T-helper 2 cell treated with Interferon-gamma antibody and Interleukin-4, amounts not matched to agents 5 μg/mL and 100 μg/mL, for 36 hours (primary cell): ENCODE measurements at places on chromosomes 12 and 14.
A peak's percentile ranks its signal among the peaks of the same experiment; 100 is the strongest.

DNA sequence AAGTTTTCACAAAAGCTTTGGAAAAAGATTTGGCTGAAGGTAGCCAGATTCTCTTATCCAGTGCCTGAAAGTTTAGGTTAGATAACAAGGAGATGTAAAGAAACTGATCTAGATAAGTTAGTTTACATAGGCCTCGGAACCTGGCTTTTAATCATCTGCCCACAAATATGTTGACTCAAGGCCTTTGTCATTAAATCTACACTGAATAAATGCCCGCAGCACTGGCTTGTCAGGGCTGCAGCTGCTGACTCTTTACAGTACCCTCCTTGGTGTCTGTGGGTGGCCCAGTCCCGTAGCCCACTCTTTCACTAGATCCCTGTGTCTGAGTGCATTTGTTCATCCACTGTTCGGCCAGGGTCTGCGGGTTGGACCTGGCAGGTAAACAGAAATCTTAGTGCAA is 58.0 kb downstream of the TMEM116 start:
- no peak for DNase-seq

DNA sequence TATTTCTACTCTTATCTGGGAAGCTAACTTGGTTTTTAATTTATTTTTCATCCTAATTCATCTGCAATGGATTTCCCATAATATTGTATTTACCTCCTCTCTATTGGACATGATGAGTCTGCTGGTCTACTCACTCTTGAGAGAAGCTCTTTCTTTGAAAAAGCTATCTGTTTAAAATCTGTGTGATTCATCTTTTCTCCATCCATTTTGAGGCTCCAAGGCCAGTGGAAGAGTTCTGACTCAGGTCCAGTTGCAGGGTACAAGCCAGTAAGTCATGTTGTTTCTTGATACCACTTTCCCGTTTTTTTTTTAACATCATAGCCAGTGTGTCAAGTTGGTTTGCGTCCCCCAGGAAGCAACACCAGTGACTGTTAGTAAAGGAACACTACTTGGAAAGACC is 160.3 kb upstream of the BMP4 start:
- no peak for DNase-seq

- peak; percentile 54 for DNase-seq
These were observed 311.8 kb downstream of the RPAP3 start for GRCh38 chr12:47394070-47394469.

GRCh38 chr12:106138633-106139421 is at the start of gene NUAK1:
NUAK1 (minus strand) TSS chr12:106138954; CDS start chr12:106138653, 301 bp downstream.
- peak; percentile 7 for DNase-seq

DNA sequence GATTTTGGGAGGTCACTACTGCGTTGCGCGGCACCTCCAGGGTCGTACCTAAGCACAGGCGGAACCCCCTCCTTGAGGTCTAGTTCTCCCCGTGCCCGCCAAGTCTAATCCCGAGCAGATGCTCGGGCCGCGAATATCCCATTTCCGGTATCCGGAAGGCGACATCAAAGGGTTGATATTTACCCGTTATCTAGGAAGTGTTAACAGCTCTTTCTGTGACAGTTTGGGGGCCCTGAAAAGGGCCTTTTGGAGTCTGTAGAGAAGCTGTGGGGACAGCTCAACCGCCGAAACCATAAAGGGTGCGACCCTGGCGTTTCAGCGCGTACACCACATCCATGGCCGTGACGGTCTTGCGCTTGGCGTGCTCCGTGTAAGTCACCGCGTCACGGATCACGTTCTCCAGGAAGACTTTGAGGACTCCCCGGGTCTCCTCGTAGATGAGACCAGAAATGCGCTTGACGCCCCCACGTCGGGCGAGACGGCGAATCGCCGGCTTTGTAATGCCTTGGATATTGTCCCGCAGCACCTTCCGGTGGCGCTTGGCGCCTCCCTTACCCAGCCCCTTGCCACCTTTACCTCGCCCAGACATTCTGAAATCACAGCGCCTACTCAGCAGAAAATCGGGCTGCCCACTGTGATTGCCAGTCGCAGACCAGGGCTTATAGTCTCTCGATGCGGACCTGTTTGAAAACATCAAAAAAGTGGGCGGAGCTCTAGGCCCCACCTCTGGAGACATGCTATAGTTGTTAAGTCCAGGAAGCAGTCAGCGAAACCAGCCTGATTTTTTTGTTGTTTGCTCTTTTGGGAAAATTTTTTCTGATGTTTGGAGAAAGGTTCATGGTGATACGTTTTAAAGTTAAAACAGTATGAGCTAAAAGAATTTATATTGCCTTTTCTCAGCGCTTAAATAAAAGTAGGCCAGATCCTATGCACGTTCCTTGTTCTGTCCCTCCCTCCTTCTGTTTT is 32.5 kb downstream of the WBP11 start:
- peak; percentile 94 for DNase-seq

DNA sequence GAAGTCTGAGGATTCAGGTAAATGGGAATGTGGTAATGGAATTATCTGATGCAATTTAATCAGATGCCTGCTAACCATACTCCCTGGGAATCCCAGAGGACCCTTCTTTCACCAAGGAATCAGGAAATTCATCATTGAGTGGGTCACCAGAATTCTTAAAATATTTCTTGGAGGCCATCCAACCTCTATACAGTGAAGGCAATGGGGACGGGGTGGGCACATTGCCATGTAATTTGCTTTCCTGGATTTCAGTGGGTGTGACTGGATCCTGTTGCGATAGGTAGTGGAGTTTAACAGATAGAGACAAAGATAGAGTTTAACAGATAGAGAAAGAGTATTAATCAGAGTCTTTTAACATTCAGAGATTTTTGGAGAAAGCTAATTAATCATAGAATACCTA is 394.4 kb downstream of the DAD1 start:
- no peak for DNase-seq
